ENCODE measurements at places on chromosomes 12 and 14.

DNA sequence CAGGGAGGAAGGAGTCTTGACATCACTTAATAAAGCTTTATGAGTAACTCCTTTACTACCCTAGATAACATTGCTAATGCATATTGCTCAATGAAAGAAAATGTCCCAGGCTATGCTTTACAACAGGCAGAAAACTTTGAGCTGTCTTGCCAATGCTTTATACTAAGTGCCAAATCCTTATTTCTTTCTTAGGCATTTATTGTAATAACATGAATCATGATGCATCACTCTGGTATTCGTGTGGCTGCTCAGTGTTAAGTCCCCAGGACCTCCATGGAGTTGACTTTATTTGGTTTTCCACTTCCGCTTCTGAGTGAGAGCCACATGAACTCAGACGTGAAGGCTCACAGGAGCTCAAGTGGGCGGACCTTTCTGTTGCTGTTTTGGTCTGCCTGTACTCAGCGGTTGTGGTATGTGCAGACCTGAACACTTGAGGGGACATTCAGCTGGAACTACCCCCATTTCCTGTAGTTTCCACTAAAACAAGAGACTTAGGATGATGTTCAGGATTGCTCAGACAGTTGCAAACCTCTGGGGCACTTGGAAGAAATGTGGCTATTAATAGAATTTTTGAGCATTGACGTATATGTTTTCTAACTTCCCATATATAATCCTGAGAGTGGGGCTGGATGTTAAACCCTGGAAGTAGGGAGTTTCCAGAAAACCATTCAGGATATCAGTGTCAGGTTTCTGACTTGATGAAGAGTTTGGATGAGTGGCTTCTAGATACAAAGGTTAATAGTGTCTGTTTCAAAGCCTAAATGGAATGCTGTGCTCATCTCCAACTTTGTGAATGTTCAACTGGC lies 258.6 kb downstream of the MSRB3 start:
- DNase-seq: peak; percentile 12

DNA sequence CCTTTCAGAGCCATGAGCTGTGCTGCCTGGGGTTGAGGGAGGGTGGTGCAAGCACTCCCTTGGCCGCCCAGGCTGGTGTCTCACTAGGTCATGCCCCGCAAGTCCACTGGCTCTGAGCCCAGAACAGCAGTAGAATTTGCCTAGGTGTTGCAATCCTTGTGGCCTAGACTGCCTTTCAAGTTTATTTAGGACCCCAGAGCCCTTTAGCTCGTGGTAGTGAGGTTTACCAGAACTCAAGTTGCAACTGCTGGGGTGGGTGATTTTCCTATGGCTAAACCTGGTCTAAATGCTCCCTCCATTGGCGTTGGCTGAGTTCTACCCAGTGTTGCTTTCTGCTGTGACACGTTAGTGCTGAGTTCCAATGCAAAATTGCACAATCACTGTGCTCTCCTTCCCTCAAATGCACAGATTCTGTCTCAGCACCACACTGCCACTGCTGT lies 287.2 kb downstream of the BCAT1 start:
- DNase-seq: peak; percentile 62

DNA sequence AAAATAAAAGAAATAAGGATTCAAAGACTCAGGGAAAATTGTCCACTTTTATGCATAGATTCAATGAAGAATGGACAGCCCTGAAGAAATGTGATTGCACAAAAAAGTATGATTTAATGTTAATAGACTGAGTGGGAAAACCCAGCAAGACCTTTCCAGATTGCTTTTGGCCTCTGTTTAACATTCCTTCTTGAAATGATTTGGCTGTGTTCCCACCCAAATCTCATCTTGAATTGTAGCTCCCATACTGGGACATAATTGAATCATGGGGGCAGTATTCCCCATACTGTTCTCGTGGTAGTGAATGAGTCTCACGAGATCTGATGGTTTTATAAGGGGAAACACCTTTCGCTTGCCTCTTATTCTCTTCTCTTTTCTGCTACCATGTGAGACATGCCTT lies 1316.9 kb upstream of the SEL1L start:
- DNase-seq: no peak

GRCh38 chr12:98738002-98738401 lies 92.9 kb downstream of the APAF1 start:
- DNase-seq: no peak

DNA sequence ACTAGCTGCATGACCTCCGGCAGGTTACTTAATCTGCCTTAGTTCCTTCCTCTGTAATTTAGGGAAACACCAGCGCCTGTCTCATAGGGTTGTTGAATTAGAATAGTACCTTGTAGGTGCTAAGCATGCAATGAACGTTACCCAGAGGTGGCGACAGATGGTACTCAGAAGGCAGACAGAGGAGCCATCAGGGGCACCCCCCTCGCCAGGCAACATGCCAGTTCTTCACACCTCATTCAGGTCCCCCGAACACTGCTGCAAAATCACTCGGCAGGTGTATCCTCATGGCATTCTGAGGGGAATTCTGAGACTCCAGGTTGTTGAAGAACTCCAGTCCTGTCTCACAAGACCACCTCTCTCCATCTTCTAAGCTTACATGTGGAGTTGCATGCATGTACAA lies 10.1 kb downstream of the ISM2 start:
- no peak for DNase-seq

GRCh38 chr14:54252072-54252730 lies 144.6 kb upstream of the CDKN3 start:
- DNase-seq: no peak

DNA sequence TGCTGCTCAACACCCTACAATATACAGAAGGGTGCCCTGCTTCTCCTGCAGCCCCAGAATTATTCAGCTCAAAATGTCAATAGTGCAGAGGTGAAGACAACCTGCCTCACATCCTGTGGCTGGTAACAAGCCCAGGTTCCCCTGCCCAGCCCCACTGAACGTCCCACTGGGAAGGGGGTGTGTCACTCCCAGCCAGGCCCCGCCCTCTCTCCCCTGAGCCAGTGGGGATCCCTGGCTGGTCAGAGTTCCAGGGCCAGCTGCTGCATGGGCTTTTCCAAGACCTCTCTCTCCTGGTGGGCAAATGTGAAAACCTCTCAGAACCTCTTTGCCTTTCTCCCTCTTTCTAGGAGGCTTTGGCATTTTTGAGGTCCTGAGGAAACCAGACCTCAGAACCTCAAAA lies 13.7 kb upstream of the LHX5 start:
- DNase-seq: no peak
